Fibroblast of pulmonary artery (primary cell): ENCODE measurements at places on chromosomes 7 and 10.
A peak's percentile ranks its signal among the peaks of the same experiment; 100 is the strongest.

DNA sequence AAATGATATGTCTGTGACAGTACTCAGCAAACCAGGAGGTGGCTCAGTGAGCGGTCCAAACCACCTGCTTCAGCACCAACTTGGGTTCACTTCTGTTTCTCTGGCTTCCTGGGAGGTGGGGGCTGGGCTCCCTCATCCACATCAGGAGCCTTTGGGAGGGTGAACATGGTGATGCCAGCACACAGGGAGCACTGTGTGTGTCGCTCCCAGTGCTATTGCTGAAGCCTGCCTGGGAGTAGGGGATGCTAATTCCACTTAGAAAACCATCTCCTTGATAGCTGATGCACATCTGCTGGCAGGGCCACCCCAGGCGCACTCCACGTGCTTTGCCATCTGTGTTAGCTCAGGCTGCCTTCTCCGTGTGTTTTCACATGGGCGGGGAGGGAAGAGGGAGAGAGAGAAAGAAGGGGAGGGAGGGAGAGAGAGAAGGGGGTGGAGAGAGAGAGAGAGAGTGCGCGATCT is 58.0 kb downstream of the RAMP3 start:
- no peak for DNase-seq

DNA sequence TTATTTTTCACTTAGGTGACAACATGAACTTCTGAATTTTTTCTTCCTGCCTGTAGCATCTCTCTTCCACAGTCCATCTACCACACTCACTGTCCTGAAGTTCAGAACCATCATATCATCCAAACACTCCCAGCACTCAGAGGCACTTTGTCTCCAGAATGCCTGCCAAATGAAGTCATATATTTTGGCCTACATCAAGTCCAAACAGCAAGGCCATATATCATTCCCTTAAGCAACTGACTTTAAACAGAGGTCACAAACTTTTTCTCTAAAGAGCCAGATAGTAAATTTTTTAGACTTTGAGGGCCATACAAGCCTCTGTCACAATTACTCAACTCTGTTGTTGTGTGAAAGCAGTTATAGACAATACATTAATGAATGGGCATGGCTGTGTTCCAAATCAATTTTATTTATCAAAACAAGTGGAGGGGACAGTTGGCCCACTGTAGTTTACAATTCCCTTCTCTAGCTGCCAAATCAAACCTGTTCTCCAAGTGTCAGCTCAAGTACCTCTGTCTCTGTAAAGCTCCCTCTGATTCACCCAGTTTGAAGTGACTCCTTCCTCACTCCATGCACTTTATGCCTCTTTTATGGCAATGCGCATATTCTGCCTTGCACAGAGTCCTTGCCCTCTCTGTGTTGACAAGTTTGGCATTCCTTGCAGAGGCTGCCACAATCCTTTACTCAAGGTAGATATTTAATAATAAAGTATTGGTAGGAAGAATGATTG is 305.7 kb downstream of the FZD1 start:
- no peak for DNase-seq

GRCh38 chr7:91465595-91466061 is 201.4 kb downstream of the FZD1 start:
- peak; percentile 44 for DNase-seq

- peak; percentile 12 for DNase-seq
Observed at GRCh38 chr7:87574630-87575029, 26.1 kb downstream of the ABCB1 start.

DNA sequence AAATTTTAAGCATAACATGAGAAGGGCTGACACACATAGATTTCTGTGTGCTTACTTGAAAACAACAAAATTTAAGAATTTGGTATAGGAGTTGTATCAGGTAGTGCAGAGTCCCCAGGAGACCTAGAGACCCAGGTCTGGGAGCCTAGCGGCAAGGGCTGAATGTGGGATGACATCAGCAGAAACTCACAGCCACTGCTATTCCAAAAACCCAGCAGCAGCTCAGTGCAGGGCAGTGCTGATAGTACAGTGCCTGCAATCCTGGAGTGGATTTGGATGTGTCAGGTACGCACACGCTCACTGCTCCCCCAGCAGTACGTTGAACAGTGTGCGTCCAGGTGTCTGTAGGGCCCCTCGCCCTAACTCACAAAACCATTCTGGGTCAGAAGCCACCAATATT is 87.1 kb downstream of the EGFR start:
- DNase-seq: no peak

GRCh38 chr10:104293011-104293410 is 24.0 kb downstream of the GSTO2 start:
- peak; percentile 78 for DNase-seq

- DNase-seq: peak; percentile 40
Observed at GRCh38 chr10:130138479-130138866, 2.3 kb downstream of the GLRX3 start.

GRCh38 chr10:68332259-68333057 is at the start of gene PBLD:
Gene PBLD, minus strand, starts transcription at chr10:68332928. Its CDS starts 26,084 bp downstream, at chr10:68306844.
- peak; percentile 86 for DNase-seq

- DNase-seq: no peak
Observed at GRCh38 chr10:60757420-60757895, 20.8 kb upstream of the CDK1 start.

- peak; percentile 40 for DNase-seq
Observed at GRCh38 chr10:124032971-124033886, 60.2 kb downstream of the CHST15 start.

DNA sequence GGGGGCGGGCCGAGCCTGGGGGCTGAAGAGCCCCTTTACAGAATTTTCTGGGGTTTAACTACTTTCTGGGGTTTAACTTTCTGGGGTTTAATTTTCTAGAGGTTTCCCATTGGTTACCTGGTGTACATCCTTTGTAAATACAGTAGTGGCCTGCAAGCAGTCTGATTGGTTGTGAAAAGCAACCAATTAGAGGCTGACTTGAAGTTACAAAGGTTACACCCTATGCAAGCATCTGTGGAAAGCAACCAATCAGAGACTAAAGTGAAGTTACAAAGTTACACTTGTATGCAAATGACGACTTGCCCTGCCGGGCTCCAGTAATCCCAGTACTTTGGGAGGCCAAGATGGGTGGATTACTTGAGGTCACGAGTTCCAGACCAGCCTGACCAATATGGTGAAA is 27.4 kb downstream of the GTF2I start:
- no peak for DNase-seq

DNA sequence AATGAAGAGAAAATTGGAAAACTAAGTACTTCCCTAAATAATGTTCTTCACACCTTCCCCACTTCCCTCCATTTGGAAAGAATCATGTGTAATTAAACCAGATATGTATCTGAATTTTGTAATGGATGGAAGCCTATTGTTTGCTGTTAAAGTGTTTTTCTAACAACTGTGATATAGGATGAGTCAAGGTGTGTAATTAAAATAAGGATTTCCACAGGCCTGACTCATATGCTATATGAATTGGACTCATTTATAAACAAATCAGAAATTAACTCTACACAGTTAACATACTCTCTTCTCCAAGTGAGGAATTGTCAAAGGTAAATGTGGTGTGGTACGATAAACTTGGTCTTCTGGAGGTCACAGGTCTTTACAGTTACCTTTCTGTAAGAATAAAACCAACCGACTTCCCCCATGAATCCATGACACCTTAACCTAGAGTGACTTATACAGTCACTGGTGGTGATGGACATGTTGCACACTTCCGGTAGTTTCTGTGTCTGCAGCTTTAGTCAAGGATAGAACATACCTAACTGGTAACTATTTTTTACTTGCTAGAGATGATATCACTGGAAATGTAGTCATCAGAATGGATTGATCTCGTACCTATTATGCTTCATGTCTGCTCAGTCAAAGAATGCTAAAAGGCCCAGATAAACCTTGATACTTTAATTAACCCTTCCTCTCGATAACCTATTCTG is 12.8 kb downstream of the PNLIPRP3 start:
- no peak for DNase-seq

DNA sequence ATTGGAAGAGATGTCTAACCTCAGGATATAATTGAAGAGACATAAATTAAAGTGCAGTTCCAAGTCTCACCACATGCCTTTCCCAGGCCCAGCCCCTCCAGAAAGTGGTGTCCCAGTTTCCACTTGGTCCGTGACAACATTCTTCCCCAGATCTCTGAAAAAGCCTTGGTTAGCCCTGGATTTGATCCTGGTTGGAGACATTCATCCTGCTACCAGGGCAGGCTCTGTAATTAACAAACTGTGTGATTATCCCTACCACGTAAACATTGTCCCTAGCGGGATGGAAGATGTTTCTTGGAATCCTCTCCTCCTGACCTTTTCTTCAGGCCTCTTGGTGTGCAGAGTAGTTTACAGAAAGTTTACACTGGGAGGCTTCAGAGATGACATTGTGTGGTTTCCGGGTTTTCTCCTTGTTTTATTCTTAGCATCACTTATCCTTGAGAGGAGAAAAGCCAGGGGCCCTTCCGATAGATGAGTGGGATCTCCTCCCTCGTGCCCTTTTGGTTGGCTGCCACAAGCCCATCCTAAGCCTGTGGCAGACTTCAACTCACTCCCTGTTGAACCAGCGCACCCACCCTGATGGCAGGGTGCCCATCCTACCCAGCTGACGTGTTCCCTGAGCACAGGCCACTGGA is 83.8 kb downstream of the COL13A1 start:
- DNase-seq: peak; percentile 12

DNA sequence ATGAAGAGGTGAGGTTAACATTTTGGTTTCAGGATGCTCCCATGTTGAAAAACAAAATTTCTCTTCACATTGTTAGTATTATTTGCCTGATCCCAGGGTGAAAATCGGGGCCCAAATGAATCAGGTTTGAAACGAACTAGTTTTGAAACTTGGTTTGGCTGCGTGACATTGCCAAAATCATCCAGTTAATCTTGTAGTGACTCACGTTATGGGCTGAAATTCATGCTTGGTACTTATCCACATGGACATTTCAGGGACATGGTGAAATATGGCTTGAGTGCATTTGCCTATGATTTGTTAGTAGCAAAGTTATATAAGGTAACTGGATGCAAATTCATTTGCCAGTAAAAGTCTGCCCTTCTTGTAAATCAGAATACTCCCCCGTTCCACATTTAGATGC is 97.3 kb downstream of the CFAP58 start:
- no peak for DNase-seq

DNA sequence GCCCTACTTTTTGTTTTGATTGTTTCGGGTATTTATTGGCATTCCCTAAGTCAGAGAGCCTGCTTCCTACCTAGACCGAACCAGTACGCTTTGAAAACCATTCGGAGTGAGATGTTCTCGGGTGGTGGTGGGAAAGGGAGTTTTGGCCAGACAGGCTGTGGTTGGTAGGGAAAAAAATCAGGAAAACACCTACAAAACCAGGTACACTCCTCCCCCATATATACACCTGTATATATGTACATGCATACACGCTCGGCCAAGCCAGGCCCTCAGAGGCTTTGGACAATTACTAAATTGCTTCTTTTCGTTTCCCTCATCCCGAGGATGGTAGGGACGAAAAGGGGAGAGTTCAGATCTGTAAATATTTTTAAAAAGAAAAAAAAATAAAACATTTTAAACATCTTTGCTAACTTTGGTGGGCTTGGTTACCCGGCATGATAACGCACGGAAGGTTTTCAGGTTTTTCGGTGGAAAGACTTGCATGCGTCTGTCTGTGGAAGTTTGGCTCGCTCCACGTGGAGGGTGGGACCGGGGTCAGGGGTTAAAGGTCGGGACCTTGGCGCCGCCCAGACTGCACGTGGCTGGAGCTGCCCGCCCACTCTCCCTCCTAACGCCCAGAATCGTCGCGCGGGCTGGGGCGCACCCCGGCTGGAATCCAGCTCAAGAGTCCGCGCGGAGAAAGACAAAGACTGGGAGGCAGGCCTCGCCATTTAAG is 2.5 kb downstream of the HMX2 start:
- no peak for DNase-seq

- no peak for DNase-seq
Observed at GRCh38 chr10:123821136-123821535, 70.5 kb downstream of the CPXM2 start.

- no peak for DNase-seq
Observed at GRCh38 chr10:63072951-63073350, 60.2 kb upstream of the NRBF2 start.

DNA sequence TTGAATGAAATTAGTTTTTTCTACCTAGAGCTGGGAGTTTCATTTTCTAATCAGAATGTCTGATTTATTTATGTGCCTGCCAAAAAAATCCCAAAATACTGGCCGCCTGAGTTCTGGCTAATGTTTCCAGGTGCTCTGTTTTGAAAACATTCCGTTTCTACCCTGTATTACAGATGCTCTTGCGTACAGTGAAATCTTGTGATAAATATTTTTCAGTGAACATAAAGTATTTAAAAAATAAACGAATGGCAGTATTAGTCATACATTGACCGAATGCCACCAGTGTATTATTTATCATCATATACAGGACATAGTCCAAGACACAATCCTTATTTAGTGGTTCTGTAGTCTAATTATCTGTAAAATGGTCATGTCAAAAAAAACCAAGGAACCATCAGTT is 102.8 kb downstream of the KAT6B start:
- peak; percentile 82 for DNase-seq

DNA sequence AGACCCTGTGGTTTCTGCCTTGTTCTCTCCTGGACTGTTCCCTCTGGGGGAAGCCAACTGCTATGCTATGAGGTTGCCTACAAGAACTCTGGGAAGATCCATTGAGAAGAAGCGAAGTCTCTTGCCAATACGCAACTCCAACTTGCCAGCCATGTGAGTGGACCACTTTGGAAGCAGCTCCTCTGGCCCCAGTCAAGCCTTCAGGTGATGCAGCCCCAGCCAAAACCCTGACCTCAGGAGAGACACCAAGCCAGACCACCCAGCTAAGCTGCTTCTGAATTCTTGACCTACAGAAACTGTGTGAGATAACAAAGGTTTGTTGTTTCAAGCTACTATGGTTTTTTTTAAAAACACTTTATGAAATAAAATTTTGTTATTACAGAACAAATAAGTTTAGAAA is 20.2 kb upstream of the MYL7 start:
- no peak for DNase-seq

DNA sequence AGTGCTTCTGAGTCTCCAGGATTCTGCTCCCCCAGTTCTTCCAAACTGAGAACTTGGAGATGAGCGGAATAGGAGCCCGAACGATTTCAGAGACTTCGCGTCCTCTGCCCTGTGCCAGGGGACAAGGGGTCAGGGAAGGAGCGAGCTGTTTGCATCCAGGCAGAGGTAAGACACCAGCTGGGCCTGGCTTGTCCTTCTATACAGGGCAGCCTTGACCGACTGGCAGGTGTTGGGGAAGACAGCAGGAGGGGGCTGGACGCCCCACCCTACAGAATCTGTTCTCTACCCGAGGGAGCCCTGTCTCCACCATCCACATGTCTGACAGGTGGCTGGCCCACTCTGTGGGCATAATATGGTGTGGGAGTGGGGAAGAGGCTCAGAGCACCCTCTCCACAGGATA is 7.1 kb downstream of the SPOCK2 start:
- DNase-seq: no peak

DNA sequence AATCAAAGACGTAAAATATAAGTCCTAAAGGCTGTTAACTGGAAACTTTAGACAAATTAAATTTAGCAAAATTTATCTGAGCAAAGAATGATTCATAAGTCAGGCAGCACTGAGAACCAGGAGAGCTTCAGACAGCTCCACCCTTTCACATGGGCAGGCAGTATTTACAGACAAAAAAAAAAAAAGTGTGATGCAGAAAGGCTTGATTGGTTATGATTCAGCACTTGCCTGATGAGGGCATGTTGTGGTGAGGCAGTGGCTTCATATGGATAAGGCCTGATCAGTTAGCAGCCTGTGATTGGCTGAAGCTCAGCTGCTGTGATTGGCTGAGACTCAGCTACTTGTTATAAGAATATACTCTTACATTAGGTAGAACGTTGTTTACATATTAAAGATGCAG is 495.4 kb upstream of the POM121L12 start:
- DNase-seq: no peak

- peak; percentile 73 for DNase-seq
Observed at GRCh38 chr7:37354656-37355131, 94.0 kb downstream of the ELMO1 start.

GRCh38 chr7:134726581-134726980 is 52.9 kb upstream of the CALD1 start:
- DNase-seq: no peak
